ENCODE measurements at places on chromosomes 3 and 15. TPM values are rescaled to one million over a fixed set of nuclear protein-coding genes. Genes with fewer than 3 reads are reported as not detected.

- H3K27ac ChIP-seq = no peak overlapping the region
- no peak overlapping the region for H3K4me3 ChIP-seq
- H3K4me1 ChIP-seq = no peaks in the 10 kb centered on the region
- peaks cover 2% of the 10 kb centered on the region for H3K27me3 ChIP-seq
Measured at GRCh38 chr3:177578488-177578887, 381.2 kb upstream of the TBL1XR1 start.

DNA sequence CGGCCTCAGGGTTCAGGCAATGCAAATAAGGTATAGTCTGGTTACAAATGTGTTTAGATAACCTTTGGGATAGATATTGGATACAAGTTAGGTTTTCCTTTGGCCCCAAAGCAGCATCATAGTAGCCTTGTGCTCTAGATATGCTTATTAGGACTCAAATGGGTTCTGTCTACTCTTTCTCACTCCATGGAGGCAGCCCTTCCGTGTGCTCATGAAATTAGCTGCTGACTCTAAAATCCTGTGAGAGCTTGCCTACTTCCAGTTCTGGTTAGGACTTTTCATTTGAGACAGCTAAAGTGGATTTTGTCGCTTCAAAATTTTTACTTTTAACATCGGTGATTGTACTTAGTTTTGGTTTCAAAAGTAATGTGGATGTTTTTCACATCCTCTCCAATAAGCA, 1.6 kb downstream of the CDV3 start:
- no peak for DNase-seq
- H3K27ac ChIP-seq = peak overlapping the region; percentile 89
- H3K4me3 ChIP-seq = peak overlapping the region; percentile 94
- H3K27me3 ChIP-seq = no peaks in the 10 kb centered on the region
- H3K36me3 ChIP-seq = peaks cover 50% of the 10 kb centered on the region
- peaks cover 64% of the 10 kb centered on the region for H3K4me1 ChIP-seq

DNA sequence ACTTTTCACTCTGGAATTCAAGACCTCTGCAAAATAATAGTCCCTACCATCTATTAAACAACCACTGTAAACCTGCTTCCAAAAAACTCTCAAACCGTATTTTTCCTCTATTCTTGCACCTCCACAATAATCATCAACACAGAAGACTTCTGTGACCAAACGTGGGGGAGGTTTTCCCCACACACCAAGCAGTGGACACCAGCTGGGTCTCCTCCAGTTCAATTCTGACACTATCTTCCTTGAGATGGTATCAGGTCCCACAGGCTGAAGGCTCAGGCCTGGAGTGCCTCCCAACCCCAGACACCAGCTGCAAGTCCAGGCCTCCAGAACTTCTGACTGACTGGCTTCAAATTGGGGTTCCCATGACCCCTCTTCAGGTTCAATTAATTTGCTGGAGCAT, 89.6 kb upstream of the RAP2B start:
- no peak overlapping the region for H3K27ac ChIP-seq
- no peak overlapping the region for H3K4me3 ChIP-seq
- peaks cover 3% of the 10 kb centered on the region for H3K27me3 ChIP-seq
- DNase-seq = no peak
- H3K4me1 ChIP-seq = no peaks in the 10 kb centered on the region

DNA sequence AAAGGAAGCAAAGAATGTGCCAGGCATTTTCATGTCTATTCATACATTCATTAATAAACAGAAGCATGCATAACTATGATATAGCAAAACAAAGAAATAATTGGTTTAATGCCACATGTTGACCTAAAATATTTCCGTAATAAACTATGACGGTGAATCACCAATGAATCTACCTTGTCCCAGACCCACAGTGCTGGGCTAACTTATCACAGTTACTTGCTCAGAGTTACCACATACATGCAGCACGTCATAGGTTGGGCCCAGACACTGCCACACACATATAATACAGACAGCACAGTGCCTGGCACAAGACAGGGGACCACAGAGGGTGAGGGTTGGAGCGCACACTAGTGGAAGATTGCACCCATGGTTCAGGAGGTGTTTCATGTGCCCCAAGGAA, 86.9 kb downstream of the ATP1B3 start:
- DNase-seq = no peak
- H3K4me3 ChIP-seq = no peak overlapping the region
- H3K27me3 ChIP-seq = no peaks in the 10 kb centered on the region
- no peak overlapping the region for H3K27ac ChIP-seq
- H3K4me1 ChIP-seq = no peaks in the 10 kb centered on the region

DNA sequence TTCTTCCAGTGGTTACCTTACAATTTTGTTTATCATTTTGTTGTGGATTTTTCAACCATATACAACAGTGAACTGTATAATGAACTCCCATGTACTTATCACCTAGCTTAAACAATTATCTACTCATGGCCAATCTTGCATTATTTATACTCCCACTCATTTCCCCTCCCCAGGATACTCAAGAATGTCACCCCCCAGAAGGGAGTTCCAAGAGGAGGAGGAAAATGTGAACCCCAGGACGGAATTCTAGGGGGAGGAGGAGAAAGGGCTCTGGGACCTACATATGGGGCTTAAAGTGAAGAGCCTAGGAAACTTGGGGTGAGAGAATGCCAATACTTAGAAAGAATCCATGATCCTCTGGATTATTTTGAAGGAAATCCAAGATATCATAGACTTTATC, 59.3 kb downstream of the TSC22D2 start:
- no peaks in the 10 kb centered on the region for H3K4me1 ChIP-seq
- no peak for DNase-seq
- no peak overlapping the region for H3K27ac ChIP-seq
- H3K36me3 ChIP-seq = peaks cover 2% of the 10 kb centered on the region
- peaks cover 3% of the 10 kb centered on the region for H3K27me3 ChIP-seq
- H3K4me3 ChIP-seq = no peak overlapping the region

Gene MYO5A
- total RNA-seq = 26.2 TPM

- no peaks in the 10 kb centered on the region for H3K27me3 ChIP-seq
- H3K36me3 ChIP-seq = peaks cover 28% of the 10 kb centered on the region
- H3K4me3 ChIP-seq = peak overlapping the region; percentile 34
- peaks cover 45% of the 10 kb centered on the region for H3K4me1 ChIP-seq
Measured at GRCh38 chr15:60519218-60519617, 40.3 kb upstream of the ICE2 start.

Gene WNT5A
- total RNA-seq = not detected

DNA sequence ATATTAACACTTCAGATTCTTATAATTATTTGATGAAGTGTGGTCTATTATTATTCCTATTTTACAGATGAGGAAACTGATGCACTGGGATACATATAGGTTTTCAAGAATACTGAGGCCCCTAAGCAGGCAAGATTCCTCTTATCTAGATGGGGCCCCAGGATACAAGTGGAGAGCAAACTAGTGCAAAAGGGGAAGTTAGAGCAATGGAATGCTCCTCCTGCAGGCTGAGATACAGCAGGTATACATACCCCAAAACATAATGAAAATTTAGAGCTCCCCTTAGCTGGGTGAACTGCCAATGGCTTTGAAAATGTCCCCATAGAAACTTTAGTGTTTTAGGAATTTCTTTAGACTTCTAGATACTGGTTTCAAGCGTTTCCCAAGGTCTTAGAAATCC, 247.1 kb downstream of the CHST2 start:
- no peak overlapping the region for H3K4me3 ChIP-seq
- H3K4me1 ChIP-seq = peaks cover 18% of the 10 kb centered on the region
- no peaks in the 10 kb centered on the region for H3K27me3 ChIP-seq
- no peak for DNase-seq
- H3K36me3 ChIP-seq = no peaks in the 10 kb centered on the region

GRCh38 chr3:38009807-38010591, 19.4 kb downstream of the VILL start:
- no peaks in the 10 kb centered on the region for H3K27me3 ChIP-seq
- H3K27ac ChIP-seq = no peak overlapping the region
- no peak for DNase-seq
- H3K36me3 ChIP-seq = peaks cover 5% of the 10 kb centered on the region
- H3K4me3 ChIP-seq = no peak overlapping the region

Gene ZFAND6
- total RNA-seq = 50.3 TPM

- H3K36me3 ChIP-seq = no peaks in the 10 kb centered on the region
- H3K4me3 ChIP-seq = no peak overlapping the region
- no peak for DNase-seq
- H3K4me1 ChIP-seq = peaks cover 54% of the 10 kb centered on the region
Measured at GRCh38 chr3:15819576-15819975, 21.8 kb upstream of the ANKRD28 start.

Gene BFSP2
- not detected for total RNA-seq

GRCh38 chr3:182618085-182618732, 175.1 kb upstream of the ATP11B start:
- H3K27me3 ChIP-seq = peaks cover 5% of the 10 kb centered on the region
- no peak overlapping the region for H3K4me3 ChIP-seq
- no peaks in the 10 kb centered on the region for H3K4me1 ChIP-seq
- H3K36me3 ChIP-seq = no peaks in the 10 kb centered on the region

DNA sequence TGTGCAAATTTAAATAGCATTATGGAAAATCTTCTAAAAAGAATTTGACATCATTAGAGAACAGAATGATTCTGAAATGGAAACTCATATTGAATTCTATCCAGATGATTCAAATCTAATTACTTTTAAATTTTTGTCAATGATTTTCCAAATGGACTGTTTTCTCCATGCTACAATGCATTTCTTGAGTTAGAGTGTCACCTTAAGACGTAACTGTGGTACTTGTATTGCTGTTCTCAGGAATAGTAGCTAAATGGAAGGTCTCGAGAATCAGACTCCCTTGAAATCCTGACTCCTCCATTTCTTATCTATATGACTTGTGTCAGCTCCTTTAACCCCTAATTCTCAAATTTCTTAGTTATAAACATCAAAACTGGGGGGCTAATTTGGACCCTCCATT, 102.3 kb downstream of the P2RY1 start:
- no peaks in the 10 kb centered on the region for H3K4me1 ChIP-seq
- no peaks in the 10 kb centered on the region for H3K36me3 ChIP-seq
- no peak for DNase-seq

- DNase-seq = no peak
- peaks cover 13% of the 10 kb centered on the region for H3K4me1 ChIP-seq
Measured at GRCh38 chr15:101012326-101013200, 93.4 kb downstream of the LRRK1 start.

Gene TMEM158
- 0.26 TPM for total RNA-seq

GRCh38 chr3:155382396-155383042, 89.0 kb upstream of the STRIT1 start:
- H3K4me3 ChIP-seq = no peak overlapping the region
- no peak for DNase-seq
- peaks cover 3% of the 10 kb centered on the region for H3K27me3 ChIP-seq

Gene GOLGA8Q
- 1.1 TPM for total RNA-seq

Gene GHRL
- 2.4 TPM for total RNA-seq

DNA sequence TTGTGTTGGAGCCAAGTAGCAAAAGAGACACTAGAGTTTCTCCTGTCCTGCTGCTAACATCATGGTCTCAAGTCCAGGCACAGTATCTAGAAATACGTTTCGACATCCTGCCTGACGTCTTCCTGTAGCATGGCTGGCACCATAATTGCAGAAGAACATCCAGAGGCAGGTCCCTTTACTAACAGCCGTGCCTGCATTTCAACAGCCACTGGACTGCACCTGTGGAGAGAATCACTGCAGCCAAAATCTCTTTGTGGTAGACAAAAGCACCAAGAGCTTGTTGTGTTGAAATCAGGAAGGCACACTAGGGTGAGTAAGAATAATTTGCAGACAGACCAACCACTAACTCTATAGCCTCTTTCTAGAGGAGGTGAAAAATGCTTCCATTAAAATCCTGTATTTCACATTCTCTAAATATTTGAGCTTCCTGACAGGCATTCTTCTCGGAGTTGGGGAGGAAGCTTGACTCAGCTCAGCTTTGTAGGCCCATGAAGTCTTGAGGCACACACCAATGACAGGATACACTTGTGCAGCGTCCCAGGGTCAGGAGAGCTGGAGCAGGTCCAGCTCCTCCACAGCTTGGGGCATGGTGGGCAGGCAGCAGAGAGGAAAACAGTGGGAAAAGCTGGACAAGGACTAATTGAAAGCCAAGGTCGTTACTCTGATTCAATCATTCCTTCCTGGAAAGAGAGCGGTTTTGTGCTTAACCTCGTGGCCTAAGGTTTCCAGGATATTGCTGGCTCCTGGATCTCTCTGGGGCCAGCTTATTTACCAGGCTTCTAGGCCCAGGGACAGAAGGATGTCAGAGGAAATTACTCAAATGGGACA, 244.9 kb downstream of the FAM43A start:
- no peak overlapping the region for H3K4me3 ChIP-seq
- no peaks in the 10 kb centered on the region for H3K36me3 ChIP-seq
- no peak overlapping the region for H3K27ac ChIP-seq
- peaks cover 7% of the 10 kb centered on the region for H3K27me3 ChIP-seq

Gene TMEM207
- not detected for total RNA-seq

Gene DCLK3
- total RNA-seq = not detected

Measured in activated T-helper 1 cell treated with anti-CD3 and anti-CD28 coated beads, Interleukin-12 subunit alpha, Interleukin-12 subunit beta, Interleukin-2, Interleukin-4 antibody, amounts not matched to agents 30 ng/mL and 10 ng/mL and 1 ng/mL, durations not matched to agents 14 hours and 24 hours and 36 hours (primary cell).